ENCODE measurements at places on chromosomes 16 and 17.

DNA sequence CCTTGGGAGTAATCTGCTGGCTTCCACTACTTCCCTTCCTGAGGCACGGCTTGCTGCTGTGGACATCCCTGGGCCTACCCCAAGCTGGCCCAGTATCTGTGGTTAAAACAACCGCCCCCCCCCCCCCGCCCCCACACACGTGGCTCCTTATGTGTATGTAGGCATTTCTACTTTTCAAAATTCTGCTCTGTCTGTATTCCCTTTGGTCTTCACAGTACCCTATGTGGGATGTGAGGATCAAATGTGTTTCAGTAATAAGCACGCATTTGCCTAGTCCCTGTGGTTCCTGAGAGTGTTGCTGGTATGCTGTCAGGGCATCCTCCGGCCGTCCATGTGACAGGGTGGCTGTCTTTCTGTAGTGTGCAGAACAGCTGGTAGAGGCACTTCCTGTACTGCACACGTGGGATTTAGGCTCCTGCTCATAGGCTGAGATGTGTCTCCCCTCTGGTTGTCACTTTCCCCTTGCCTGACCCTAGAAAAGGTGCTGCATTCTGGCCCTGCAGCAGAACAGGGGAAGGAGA lies 2.2 kb downstream of the NT5M start:
- peak; percentile 30 for DNase-seq

DNA sequence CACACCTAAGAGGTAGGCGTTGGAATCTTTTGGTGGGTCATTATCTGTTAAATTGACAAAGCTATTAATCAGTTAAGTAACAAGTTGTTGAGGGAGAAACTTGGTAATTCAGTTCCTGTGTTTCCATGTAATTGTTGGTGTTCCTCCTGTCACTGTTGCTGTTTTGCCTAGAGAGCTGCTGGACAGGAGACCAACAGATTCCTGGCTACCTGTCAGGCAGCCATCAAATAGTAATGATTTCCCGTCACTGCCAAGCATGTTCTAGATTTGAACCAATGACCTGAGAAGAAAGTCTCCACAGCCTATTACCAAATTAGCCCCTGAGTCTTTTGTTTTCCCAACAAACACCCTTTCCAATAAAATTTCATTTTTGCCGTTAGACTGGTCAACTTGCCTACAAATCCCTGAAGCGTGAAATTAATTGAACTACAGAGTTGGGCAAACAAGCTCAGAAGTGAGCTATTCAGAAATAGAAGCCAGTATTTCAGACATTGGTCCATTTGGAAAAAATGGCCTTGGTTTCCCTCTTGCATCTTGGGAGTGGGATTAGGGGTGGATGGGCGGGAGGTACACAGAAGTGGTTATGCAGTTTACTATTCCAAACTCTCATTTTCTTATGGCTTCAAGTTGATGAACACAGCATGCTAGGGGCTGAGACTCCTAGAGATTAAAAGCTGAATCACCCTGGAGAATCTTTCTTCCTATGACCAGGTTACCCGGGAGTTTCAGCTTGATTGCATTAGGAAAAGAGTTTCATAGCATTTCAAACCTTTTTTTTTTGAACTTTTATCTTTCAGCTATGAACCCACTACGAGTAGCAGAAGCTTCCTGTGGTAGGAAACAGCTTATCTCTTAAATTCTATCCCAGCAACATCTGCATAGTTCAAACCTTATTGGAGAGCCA lies 262.8 kb upstream of the MAF start:
- DNase-seq: no peak

GRCh38 chr16:8924214-8924613 lies 39.5 kb downstream of the USP7 start:
- no peak for DNase-seq

GRCh38 chr17:73623818-73624217 lies 20.4 kb downstream of the SDK2 start:
- no peak for DNase-seq

- DNase-seq: no peak
These were observed 1.6 kb upstream of the HBQ1 start for GRCh38 chr16:178668-179015.

DNA sequence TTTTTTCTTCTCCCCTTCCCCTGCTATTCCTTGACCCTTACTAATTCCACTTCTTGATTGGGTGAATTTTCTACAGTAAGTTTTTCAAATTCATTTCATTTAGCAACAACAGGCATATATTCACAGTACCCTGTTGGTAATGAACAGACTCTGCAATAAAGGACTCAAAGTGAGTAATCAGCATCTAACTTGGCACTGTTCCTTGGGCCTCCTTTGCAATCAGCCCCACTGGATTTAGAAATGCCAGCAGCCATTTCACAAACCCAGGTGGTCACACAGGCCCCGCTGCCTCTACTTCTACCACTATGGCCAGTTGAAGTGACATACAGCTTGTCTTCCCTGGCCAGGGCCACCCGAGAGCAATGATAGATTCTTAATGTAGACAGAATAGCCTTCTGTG lies 113.8 kb downstream of the CYB561 start:
- DNase-seq: no peak

DNA sequence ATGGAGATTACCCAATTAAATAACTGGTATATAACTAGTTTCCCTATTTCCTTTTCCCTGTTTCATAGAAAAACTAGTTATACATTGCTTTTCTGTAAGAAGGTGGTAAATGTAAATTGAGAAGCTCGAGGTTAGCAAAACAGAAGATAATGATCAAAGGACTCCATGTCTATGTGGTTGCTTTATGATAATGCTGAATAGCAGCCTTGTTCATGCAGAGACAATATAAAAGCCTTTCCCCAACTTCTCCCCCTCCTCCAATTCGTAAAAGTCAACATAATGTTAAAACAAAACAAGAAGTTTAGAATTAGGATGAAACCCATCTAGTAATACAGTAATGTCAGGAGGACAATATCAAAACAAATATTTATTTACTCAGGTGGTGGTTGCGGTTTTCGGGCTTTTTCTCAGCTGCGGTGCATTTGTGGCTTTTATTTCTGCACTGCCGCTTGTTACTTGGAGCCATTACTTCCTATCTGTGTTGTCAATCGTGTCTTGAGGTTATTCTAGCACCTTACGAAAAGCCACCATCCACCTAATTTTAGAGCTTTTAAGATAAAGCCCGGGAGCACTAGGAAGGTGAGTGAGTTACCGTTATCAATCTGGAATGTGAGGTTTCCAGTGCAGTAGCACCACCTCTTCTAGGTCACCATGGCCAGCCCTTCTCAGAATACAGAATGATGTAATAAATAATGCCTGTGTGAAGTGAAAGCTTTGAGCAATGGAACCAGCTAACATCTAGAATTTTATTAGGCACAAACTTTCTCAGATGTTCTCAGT lies 297.5 kb downstream of the CDH13 start:
- DNase-seq: no peak

DNA sequence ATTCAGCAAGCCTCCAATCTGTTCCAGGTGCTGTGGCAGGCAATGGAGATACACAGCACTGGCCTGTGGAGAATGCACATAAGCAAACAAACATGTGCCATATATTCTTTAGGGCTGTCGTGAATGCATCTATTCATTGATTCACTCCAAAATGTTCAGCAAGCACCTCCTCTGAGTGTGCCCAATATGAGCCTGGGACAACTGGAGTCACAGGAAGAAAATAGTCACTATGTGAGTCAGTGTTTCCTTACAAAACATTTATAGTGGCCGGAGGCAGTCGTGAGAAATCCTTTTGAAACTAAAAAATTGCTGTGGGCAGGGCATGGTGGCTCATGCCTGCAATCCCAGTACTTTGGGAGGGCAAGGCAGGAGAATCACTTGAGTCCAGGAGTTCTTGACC lies 310.1 kb downstream of the CA10 start:
- no peak for DNase-seq

DNA sequence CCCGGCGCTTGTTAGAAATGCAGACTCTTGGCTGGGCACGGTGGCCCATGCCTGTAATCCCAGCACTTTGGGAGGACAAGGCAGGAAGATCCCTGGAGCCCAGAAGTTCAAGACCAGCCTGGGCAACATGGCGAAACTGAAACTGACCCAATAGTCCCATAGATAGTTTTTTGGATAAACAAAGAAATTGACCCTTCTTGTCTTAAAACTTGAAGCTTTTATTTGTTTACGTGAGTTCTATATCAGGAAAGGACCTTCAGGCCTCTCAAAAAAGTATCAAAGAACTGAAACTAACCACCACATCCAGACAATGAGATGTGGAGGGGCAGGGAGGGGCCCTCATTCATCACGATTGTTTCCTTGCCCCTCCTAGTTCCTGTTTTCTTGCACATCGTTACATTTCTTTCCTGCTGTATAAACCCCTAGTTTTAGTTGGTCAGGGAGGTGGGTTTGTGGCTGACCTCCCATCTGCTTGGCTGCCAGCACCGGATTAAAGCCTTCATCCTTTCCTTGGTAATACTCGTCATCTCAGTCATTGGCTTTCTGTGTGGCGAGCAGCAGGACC lies 29.9 kb upstream of the PRM1 start:
- no peak for DNase-seq

DNA sequence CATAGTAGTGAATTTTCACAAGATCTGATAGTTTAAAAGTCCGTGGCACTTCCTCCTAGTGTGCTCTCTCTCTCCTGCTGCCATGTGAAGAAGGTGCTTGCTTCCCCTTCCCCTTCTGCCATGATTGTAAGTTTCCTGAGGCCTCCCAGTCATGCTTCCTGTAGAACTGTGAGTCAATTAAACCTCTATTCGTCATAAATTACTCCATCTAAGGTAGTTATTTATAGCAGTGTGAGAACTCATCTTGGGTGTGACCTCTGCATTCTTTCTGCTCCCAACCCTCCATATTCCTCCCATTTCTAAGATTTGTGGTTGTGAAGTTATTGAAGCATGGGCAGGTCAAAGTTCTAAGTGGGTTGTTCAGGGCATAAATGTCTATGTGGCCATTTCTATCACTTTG lies 62.1 kb upstream of the ADAMTS18 start:
- no peak for DNase-seq

DNA sequence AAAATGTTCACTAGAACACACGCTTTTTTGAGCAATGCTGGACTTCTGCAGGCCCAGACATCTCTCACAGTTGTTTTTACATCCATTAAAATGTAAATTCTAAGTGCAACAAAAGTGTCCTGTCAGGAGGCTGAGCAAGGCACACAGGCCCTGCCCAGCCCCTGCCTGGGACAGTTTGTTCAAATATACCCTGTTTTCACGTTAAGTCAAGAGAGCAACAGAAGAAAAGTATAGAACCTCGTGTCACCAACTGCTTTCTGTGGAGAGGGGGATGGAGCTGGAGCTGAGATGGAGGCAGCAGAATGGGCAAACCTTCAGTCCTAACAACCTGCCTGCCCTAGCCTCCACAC lies 4.3 kb upstream of the HOXB2 start:
- no peak for DNase-seq

- peak; percentile 19 for DNase-seq
These were observed 17.0 kb downstream of the N4BP1 start for GRCh38 chr16:48592839-48593429.

DNA sequence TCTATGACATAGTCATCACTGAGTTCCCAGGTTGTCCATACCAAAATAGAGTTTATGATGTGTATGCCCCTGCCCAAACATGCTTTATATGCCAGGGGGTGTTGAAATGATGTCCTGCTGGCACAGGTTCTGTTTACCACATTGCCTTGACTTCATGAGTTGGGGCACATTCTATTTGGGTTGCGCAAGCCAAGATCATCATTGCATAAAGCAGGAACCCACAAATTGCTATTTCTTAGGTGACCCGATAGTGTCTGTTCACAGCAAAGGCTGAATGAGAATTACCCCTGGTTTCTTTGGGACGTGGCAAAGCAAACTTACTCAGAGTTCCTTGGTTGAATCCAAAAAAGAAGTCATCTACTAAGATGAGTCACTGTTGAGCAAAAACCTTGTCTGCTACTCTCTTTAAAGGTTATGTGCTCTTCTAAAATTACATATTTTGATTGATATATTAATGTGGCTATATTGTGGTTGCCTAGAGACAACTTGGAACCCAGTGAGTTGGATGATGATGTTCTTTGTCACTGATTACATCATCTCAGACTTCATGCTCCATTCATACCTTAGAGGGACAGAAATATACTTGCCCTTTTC lies 912.6 kb upstream of the SOX9 start:
- peak; percentile 90 for DNase-seq

GRCh38 chr17:16215965-16216316 lies 607 bp upstream of the NCOR1 start:
- DNase-seq: no peak

GRCh38 chr17:18860161-18860972 lies 2.4 kb downstream of the PRPSAP2 start:
- DNase-seq: no peak

DNA sequence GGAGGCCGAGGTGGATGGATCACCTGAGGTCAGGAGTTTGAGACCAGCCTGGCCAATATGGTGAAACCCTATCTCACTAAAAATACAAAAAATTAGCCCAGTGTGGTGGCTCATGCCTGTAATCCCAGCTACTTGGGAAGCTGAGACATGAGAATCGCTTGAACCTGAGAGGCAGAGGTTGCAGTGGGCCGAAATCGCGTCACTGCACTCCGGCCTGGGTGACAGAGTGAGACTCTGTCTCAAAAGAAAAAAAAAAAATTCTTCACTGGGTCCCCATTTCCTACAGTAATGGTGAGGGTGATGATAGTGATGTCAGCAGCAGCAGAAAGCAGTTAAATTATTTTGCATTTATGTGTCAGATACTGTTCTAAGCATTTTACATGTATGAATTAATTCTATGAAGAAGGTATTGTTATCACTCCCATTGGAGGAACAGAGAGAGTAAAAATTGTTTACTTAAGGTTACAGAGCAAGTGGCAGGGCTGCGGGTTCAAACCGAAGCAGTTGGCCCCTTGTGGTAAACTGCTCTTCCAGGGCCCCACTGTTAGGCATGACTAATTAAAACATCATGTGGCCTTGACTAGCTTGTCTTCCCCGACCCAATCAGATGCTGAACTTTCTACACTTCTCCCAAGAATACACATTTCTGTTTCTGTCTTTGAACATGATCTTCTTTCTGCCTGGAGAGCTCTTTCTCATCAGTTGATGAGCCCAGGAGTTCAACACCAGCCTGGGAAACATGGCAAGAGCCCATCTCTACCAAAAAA lies 45.8 kb downstream of the STAT3 start:
- peak; percentile 60 for DNase-seq

DNA sequence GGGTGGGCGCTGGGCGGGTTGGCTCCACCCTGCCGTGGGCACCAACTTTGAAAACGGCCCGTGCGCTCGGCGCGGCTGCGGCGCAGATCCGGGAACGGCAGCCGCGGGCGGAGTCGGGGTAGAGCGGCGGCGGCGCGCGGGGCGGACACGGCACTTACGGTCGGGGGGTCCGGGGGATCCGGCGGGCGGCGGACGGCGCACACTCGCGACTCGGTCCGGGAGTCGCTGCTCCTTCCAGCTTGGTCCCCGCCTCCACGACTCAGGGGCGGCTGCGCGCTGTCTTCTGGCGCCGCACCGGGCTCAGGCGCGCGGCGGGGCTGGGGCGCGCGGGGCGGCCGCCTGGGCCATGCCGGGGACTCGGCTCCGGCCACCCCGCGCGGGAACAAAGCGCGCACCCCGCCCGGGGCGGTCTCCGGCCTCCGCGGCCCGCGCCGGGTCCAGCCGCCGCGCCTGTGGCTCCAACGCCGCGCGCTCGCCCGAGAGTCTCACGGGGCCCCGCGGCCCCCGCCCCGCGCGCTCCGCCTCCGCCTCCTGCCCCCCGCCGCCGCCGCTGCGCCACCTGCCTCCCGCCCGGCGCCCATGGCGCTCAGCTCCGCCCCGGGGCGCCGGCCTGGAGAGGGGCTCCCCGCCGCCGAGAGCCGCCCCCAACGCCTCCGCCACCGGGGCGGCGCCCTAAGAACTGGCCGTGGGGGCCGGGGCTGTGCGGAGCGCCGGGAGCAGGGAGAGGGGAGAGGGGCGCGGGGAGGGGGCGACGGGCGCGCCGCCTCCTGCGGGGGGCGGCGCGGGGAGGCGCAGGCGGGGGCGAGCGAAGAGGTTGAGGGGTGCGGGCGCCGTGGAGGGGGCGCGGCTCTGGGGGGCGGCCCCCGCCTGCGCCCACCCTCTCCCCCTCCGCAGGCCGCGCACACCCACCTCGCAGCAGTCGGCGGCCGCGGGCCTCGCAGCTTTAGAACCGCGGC lies 35.9 kb downstream of the CBFA2T3 start:
- DNase-seq: no peak

Measured in fibroblast of skin of right quadriceps (primary cell).